ENCODE measurements at places on chromosomes 11 and 22. TPM values are rescaled to one million over a fixed set of nuclear protein-coding genes. Genes with fewer than 3 reads are reported as not detected.
A peak's percentile ranks its signal among the peaks of the same experiment; 100 is the strongest.

DNA sequence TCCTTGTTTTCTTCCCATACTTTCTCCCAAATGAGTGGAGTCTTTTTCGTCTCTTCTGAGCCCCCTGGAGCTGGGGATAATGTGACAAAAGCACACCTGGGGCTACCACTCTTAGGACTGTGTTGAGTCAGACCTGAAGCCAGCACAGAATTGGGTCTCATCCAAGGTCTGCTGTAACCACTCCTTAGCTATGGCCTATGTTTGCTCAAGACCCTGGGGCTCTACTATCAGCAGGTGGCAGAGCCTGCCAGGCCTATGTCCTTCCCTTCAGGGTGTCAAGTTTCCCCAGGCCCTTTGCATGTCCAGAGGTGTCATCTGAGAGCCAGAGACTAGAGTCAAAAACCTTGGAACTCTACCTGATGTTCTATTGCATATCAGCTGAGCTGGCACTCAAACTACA, 335.7 kb downstream of the DDX10 start:
- DNase-seq = no peak

- peak; percentile 36 for DNase-seq
These were observed 293.5 kb downstream of the MN1 start for GRCh38 chr22:27507935-27508526.

PHF21B gene
- total RNA-seq = not detected

GRCh38 chr22:31538815-31539214, 42.5 kb downstream of the SFI1 start:
- DNase-seq = no peak

DNA sequence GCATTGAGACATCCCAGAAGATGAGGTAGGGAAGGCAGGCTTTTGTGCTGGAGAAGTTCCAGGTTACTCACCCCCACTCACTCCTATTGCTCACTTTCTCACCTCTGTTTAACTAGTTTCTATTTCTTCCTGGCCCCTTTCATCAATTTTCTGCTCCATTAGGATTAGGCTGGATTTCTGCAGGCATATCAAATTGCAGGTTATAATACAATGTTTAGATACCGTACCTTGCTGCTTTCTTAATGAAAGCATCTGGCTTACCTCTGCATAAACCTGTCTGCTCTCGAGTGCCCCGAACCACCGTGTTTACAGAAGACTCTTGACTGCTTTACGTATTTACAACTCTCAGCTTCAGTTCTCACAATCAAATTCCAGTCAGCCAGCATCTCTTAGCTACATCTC, 173.7 kb downstream of the ADAMTS15 start:
- no peak for DNase-seq

DNA sequence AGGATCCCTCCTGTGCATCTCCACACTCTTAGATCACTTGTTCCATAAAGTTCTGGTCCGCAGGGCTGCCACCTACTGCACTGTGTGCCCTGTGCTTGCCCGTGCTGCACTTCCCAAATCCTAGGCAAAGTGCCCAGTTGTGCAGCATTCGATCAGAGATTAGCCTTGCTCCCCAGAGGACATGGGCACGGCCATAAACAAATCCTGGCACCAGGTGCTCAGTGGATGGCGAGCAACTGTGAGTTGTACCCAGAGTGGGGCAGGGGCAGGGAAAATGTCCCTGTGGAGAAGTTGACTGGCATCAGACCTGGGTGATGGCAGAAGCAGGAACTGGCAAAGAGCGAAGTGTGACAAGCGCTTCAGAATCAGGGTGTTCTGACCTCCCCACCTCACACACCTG, 4.7 kb downstream of the FADS2 start:
- no peak for DNase-seq

OMP gene
- not detected for total RNA-seq

DNA sequence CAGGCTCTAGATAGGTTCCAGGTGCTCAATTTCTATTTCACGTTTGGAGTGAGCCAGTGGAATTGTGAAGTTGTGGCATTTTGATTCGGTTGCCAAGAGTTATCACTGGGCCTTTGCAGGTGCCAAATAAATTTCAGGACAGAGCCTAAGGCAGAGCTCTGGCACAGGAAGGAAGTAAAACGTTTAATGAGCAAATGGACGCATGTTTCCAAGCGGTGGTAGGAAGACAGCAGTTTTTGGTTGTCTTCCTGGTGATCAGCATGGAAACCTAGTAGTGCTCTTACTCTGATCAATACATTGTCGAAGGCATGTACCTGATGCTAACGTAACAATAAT, 452 bp downstream of the BIRC3 start:
- DNase-seq = no peak

All from HFFc6 (cell line).